ENCODE measurements at places on chromosomes 2 and 18.

GRCh38 chr2:86147793-86148192 lies 41.8 kb downstream of the PTCD3 start:
- DNase-seq: no peak

- DNase-seq: no peak
Observed at GRCh38 chr2:26324903-26325302, 21.0 kb upstream of the SELENOI start.

- no peak for DNase-seq
Observed at GRCh38 chr18:59917422-59917821, 17.6 kb downstream of the PMAIP1 start.

DNA sequence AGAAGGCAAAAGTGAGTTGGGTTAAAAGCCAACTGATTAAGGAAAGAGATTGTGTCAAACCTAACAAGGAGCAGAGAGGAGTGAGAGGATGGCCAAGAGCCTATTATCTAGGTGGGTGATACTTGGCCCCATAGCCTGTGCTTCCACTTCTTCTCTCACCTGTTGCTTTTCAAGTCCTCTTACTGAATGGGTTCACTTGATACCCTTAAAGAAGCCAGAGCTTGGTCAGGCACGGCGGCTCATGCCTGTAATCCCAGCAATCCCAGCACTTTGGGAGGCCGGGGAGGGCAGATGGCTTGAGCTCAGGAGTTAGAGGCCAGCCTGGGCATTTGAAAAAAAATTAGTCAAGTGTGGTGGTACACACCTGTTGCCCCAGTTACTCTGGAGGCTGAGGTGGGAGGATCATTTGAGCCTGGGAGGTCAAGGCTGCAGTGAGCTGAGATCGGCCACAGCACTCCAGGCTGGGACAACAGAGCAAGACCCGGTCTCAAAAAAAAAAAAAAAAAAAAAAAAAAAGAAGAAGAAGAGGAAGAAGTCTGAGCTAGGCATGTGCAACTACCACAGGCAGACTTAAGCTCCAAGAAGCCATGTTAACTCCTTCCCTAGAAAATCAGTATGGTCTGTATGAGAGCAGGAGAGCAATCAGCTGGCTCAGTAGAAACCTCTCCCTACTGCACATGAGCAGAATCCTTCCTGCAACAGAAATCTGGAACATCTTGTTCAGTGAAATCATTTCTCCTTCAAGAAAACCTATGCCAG lies 28.4 kb upstream of the ME2 start:
- no peak for DNase-seq

GRCh38 chr2:144511937-144512336 lies 8.0 kb downstream of the ZEB2 start:
- DNase-seq: no peak

DNA sequence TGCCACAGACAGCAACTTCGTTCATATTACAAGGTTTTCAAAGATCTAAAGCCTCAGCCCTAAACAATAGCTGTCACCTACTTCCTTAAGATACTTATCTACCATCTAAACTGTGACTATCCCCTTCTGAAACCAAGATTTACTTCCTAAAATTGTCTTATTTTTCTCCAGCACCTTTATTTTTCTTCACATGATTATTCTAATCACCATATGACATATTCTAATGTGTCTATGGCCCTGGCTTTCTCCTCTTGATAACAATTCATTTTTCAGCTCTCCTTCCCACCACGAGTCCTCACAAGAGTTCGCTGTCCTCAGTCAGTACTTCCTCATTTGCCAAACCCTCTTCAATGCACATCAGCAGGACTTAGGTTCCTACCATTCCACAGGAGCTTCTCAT lies 53.9 kb downstream of the RTTN start:
- no peak for DNase-seq

GRCh38 chr18:1585881-1586488 lies 681.3 kb downstream of the ADCYAP1 start:
- DNase-seq: no peak

DNA sequence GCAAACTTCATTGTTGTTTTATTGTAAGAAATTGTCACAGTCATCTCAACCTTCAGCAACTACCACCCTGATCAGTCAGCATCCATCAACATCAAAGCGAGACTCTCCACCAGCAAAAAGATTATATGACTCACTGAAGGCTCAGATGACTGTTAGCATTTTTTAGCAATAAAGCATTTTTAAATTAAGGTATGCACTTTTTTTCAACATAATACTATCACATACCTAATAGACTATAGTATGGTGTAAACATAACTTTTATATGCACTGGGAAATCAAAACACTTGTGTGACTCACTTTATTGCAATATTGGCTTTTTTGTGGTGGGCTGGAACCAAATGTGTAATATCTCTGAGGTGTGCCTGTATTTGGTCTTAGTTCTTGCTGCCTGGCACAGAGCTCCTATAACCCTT lies 15.6 kb downstream of the SCN1A start:
- no peak for DNase-seq

DNA sequence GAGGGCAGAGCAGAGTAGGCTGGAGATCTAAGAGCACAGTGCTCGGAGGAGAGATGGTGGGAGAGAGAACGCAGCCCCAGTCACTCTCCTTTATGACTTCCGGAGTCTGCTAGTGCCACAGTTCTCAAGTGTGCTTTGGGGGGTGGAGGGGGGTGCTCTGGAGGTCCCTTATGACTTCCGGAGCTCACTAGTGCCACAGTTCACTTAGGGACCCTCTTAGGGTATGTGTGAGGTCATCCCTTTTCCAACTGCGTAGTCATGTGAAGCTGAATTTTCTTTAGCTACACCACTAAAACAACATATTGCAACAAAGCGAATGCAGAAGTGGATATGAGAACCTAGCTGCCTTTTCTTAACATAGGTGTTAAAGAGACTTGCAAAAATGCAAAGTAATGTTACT lies 153.7 kb upstream of the KCTD1 start:
- DNase-seq: no peak

DNA sequence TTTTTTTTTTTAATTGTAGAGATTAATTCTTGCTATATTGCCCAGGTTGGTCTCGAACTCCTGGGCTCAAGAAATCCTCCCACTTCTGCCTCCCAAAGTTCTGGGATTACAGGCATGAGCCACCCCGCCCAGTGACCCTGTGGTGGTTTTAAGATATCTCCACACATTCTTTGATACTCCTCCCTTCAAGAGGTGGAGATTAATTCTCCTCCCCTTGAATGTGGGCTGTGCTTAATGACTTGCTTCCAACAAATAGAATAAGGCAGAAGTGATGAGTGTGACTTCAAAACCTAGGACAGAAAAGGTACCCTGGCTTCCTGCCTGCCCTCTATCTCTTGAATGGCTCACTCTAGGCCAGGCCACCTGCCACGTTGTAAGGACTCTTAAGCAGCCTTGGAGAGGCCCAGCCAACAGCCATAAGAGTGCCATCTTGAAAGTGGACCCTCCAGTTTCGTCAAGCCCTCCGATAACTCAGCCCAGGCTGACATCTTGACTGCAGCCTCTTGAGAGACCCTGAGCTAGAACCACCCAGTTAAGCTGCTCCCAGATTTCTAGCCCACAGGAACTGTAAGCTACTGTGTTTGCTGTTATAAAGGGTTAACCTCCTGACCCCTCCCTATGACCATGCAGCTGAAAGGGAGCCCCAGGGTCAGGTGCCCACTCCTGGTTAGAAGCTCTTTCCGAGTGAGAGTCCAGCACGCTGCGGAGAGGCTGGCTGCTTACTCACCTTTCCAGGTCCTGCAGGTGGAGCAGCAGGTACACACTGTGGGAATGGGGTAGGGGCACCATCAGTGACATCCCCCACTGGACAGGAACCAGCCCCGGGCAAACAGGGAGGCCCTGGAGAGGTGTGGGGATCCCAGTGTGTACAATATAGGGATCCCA lies 27.6 kb downstream of the MRPL35 start:
- DNase-seq: no peak

DNA sequence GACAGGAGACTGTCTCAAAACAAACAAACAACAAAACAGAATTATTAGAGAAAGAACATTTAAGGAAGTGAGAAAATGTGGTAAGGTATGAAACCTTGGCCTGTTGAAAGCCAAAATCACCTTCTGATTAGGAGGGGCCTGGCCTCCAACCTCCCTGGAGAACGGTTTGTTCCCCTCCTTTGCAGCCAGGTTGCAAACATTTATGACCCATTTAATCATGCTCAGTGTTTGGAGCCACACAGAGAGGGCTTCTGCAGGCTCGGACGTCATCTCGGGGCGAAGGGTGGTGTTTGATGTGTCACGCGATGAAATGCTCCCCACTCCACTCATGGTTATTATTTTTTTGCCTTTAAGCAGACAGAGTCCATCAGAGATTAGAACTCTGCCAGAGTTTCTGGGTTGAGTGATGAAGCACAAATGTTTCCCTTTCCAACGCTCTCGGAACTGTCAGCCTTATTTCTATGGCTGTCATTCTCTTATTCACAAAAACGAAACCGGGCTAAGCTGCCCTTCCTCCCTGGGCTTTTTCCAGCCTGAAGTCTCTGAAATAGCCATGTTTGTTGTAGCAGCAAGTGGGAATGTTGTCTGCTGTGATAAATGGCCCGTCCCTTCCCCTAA lies 33.6 kb upstream of the ROCK2 start:
- DNase-seq: no peak

GRCh38 chr2:31476511-31477180 lies 62.1 kb upstream of the XDH start:
- no peak for DNase-seq

DNA sequence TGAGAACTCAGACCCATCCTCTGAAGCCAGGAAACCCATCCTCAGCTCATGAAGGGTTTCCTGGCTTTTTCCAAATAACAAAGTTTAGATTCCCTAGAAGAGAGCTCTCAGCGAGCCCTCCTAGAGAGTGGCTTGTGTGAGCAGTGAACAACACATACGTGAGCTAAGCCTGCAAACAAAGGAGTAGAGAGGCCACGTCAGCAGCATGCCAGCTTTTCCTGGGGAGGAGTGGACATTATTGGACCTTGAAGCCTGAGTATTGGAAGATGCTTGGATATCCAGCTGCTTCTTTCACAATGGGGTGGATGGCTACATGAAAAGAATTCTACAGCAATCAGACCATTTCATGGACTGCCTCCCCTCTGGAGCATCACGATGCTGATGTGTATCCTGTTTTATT lies 21.1 kb downstream of the KIF5C start:
- no peak for DNase-seq

DNA sequence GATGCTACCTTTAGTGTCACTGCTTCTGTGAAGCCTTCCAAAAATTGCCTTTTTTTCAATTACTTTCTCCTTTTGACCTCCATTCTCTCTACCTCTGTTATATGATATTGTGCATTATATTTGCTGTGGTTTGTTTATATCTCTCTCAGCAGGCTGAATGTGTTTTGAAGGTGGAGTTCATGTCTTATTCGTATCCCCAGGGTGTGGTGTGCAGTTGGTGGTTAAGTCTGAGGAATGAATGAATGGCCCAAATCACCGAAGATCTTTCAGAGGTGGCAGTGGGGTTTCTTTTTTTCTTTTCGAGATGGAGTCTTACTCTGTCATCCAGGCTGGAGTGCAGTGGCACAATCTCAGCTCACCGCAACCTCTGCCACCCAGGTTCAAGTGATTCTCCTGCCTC lies 53.5 kb upstream of the MAP4K3 start:
- DNase-seq: no peak

DNA sequence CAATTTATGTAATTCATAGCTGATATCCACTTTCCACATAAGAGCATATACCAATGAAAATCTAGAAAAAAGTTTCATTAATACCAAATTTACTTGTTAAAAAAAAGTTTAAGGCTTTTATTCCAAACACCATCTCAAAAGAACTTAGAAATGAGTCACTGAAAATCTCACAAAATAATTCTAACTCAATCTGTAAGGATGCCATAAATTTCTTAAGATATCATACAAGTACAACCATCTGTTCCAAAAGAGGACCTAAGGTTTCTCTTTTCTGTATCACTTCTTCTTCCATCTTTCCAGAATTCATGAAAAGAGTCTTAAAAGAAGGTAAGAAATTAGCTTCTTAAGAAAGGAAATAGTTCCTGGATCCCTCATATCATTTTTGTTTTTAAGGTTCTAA lies 60.4 kb downstream of the TRIP12 start:
- no peak for DNase-seq

- no peak for DNase-seq
Observed at GRCh38 chr18:60485201-60485600, 112.6 kb upstream of the MC4R start.

GRCh38 chr2:12910431-12910830 lies 193.7 kb downstream of the TRIB2 start:
- no peak for DNase-seq

GRCh38 chr18:63224630-63225029 lies 94.9 kb downstream of the BCL2 start:
- no peak for DNase-seq

GRCh38 chr2:50196775-50197480 lies 835.0 kb downstream of the NRXN1 start:
- DNase-seq: no peak

DNA sequence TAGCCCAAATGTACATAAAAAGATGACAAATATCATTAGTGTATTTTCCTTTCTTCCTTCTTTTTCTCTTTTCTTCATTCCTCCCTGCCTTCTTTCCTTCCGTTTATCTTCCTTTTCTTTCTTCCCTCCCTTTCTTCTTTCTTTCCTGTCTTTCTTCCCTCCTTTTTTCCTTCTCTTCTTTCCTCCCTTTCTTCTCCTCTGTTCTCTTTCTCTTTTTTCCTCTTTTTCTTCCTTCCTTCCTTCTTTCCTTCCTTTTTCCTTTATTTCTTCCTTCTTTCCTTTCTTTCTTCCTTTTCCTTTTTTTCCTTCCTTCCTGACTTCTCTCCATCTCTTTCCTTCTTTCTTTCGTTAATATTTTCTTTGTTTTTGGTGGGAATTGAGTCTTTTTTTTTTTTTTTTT lies 256.9 kb upstream of the CNTNAP5 start:
- DNase-seq: no peak

DNA sequence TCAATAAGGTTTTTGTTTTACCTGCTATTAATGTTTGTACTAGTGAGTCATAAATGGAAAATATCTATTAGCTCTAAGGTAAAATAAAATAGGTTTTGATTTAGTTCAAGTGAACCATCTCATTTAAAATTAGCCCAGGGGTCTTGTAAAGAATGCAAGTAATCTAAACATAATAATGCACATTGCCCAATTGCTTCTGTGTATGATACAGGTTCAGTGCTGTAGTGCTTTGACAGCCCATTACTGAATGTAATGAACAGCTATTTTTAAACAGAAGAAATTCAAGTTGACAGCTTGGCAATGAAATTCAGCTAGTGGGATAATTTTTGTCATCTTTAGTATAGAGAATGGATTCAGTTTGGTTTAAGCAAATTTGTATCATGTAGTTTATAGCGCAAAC lies 91.5 kb downstream of the CAMKMT start:
- DNase-seq: no peak

- no peak for DNase-seq
Observed at GRCh38 chr2:44810892-44811530, 130.5 kb upstream of the SIX3 start.

Data from NCI-H1436 treated with DMSO at 0.1 percent for 48 hours (cell line).